NCI-H2227 treated with DMSO at 0.1 percent for 48 hours (cell line): ENCODE measurements at places on chromosomes 6 and 20.

DNA sequence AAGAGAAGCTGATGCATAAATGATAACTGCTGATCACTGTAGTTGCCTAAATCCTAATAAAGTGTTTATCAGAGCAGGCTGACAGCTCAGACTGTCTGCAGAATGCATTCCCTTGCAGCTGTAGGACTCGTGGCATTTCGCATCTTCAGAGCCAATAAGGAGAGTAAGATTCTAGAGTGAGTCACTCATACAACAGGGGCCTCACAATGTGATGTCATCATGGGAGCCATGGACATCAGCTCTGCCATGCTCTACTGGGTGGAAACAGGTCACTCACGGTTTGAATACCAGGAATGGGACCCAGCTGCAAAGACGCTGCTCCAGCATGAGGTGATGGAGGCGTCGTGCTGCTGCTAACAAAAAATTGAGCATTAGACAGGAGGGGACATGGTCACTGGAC, 7.4 kb downstream of the FAM209B start:
- DNase-seq: no peak

DNA sequence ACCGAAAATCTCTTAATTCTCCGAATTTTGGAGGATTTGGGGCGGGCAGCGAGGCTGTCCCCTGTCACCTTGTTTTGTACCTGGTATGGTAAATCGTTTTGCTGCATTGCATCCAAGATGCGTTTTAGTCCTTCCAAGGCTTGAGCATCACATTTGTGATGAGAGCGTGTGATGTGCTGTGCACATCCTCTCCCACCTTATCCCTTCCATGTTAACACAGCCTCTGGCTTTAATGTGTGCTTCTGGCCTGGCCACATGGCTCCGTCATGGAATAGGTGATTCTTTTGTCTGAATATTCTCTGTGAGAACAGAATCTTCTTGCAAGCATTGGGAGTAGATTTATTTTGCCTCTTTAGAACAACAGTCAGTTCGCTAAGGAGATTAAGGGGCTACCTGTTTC, 763 bp downstream of the TMEM14A start:
- DNase-seq: no peak

- no peak for DNase-seq
These were observed 124.2 kb downstream of the CEBPB start for GRCh38 chr20:50314678-50315335.

DNA sequence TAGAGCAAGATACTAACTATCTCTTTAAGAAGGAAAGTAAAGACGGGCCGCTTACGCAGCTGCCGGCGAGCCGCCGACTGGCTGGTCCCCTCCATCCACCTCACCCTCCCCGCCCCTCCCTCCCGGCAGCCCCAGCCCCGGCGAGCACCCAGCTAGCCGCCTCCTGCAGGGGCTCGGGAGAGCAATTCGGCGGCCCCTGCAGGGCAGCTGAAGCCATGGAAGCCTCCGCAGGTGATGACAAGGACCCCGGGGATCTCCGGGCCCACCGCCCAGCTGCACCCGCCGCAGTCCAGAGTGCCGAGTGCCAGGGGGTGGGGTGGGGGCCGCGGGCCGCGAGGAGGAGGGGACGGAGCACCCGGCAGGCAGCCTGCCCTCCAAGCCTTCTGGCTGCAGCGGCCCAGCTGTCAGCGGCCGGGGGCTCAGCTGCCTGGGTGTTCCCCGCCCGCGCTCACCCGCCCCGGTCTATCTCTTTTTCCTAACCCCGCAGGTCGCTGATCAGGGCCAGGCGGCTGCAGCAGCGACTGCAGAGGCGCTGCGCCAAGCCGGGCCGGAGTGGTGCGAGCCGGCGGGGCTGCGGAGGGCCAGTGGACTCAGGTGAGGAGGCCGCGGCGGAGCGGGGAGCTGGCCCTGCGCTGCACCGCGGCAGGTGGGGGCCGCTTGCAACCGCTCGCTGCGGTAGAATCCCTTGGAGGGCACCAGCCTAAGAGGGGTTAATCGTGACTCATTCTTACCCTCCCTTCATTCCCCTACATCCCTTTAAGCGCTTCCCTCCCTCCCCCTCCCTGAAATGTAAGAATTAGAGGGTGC, at the start of gene SNPH:
TSS of gene SNPH (plus strand) at position 128 of the 807 bp plus-strand sequence. CDS start 29,946 bp downstream, outside the sequence.
- DNase-seq: peak; percentile 63

GRCh38 chr6:143877584-143878271, 13.5 kb downstream of the ZC2HC1B start:
- no peak for DNase-seq

DNA sequence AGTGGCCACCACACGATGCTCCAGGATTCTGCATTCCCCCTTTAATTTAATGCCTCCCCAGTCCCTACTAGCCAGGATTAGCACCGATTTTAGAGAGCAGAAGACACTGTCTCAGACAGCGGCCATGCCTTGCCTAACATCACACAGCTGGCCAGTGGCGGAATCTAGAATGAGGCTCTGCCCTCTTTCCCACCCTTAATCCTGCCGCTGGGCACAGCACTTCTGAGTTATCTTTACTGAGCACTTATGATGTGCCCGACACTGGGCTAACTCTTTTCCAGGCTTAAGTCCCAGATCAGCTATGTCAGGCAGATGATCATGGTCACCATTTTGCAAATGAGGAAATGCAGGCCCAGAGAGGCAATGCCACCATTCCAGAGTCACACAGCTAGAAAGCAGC, 5.6 kb upstream of the BPIFA2 start:
- no peak for DNase-seq

DNA sequence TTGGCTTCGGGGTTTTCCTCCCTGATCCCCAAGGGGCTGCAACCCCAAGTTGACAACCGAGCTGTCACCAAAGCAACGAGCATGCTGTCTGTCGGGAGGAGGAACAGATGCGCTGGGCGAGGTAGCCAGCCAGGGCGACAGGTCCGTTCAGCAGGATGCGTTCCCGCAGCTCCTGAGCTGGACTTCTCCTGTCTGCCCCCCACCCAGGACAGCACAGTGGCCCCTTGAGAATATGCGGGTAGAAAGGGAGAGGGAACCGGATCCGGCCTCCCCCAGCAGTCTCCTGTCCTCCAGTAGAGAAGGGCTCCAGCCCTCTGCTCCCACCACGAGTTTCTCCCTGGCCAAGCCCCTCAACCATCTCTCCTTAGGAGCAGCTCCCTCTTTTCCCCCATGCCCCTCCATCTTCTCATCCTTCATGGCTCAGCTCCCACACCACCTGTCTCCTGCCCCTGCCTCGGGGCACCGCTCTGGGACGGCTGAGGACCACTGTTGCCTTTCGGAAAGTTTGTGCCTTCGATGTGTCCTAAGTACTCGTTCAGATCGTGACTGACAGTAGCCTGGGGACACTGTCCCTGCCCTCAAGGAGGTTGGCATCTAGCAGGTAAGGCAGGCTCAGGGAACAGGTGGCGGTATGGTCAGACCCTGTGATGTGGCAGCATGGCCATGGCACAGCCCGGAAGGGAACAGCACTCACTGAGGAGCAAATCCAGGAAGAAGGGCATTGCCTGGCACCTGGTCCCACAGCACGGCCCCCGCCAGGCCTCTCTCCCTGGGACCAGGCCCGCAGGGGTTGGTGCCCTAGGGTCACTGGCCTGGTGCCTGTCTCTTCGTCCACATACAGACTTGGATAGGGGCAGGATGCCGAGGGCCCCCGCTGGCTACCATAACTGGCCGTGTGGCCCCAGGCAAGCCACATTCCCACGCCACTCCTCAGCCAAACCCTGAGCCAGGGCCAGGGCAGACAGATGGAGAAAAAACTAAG, 96.3 kb downstream of the ASXL1 start:
- DNase-seq: no peak

GRCh38 chr6:133965817-133966360, 12.9 kb downstream of the TBPL1 start:
- DNase-seq: no peak

DNA sequence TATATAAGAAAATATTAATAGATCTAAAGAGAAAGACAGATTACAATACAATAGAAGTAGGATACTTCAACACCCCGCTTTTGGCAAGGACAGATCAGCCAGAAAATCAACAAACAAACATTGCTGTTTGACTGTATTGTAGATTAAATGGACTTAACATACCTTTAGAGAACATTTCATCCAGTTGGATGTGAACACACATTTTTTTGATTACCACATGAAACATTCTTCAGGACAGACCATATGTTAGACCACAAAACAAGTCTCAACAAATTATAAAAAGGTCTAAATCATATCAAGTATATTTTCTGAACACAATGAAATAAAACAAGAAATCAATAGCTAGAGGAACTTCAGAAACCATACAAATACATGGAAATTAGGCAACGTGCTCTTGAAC, 148.2 kb downstream of the TRMT11 start:
- DNase-seq: no peak

DNA sequence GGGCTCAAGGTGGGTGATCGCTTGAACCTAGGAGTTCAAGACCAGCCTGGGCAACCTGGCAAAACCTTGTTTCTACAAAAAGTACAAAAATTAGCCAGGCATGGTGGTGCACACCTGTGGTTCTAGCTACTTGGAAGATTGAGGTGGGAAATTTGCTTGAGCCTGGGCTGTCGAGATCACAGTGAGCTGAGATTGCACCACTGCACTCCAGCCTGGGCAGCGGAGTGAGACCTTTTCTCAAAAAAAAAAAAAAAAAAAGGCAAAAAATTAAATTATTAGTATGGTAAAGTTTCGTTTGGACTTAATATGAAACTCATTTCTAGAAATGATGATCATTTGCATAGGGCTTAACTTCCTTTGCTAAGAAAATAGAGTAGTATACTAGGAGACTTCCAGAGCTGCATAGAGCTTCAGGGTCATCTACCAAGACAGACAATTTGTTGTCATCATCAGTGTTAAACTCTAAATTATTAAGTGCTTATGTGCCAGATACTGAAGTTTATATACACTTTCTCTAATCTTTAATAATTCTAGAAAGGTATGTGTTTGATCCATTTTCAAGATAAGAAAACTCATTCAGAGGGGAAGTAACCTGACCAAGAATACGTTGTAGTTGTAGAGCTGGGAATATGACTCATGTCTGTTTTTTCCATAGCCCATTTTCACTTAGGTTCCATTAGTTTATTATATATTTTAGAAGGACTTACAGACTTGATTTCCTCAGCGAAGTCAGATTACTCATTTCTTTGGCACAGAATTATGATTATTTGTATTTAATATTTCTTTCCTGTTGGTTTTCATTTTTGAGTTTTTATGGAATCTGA, 84.5 kb downstream of the SLC16A10 start:
- DNase-seq: no peak

DNA sequence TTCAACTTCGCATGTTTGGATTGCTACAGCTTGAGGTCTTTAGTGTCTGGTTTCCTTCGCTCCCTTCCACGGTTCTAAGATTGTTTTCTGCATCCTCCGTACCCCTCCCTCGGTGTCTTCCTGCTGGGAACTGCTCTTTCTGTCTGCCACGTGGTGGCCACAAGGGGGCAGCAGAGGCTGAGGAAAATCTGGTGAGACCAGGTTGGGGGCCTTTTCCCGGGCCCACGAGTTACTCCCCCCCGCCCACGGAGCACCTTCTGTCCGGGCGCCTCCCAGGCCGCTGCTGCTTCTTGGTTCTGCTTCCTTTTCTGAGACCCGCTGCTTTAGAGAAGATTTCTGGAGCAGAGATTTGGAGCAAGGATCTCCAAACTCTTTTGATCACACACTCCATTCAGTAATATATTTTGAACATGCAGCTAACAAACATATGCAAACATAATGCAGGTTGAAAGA, 21.1 kb upstream of the NOTCH4 start:
- DNase-seq: peak; percentile 71

DNA sequence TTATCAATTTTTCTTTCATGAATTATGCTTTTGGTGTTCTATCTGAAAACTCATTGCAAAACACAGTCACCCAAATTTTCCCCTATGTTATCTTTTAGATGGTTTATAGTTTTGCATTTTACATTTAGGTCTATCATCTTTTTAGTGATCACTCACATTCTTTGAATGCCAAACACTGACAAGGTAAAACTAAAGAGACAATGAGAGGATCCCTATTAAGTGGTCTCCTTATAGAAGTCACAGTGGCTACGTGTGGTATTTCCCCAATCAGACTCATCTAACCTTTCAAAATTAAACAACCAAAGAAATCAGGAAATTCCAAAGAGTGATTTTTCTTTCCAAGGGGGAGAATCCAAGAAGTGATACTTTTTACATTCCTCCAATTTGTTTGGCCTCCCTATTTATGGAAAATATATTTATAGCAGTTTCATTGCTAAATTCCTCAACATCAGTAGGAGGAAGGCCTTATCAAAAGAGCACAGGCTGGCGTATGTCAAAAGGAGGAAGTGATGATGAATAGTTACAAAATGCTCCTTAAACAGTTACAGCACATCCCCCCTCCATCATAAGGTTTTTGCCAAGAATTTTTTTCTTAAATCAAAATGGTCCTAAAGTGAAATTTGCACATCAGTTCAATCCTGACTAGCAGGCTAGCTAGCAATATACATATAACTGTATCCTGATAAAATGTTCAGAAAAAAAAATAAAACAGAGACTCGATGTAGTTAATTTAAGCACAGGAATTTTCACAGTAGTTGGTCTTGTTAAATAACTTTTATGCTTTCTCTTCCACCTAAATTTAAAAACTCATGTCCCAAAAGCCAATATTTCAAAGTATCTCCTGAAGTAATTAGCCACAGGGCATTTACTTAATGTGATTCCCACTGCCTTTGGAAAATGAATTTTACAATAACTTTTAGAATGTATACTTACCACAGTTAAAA, 76.2 kb upstream of the IPCEF1 start:
- DNase-seq: no peak

- DNase-seq: no peak
These were observed 18.6 kb downstream of the SNX14 start for GRCh38 chr6:85574932-85575598.

GRCh38 chr6:157725836-157726235, 97.2 kb upstream of the SNX9 start:
- no peak for DNase-seq

DNA sequence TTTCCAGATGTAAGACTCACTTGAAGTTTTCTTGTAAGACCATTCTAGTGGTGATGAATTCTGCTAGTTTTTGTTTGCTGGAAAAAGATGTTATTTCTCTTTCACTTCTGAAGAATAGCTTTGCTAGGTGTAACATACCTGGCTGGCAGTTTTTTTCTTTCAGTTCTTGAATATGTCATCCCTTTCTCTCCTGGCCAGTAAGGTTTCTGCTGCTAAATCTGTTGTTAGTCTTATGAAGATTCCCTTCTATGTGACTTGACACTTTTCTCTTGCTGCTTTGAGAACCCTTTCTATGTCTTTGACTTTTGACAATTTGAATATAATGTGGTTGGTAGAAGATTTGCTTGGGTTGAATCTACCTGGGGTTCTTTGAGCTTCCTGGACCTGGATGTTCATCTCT, 314.7 kb upstream of the NOX3 start:
- DNase-seq: no peak

DNA sequence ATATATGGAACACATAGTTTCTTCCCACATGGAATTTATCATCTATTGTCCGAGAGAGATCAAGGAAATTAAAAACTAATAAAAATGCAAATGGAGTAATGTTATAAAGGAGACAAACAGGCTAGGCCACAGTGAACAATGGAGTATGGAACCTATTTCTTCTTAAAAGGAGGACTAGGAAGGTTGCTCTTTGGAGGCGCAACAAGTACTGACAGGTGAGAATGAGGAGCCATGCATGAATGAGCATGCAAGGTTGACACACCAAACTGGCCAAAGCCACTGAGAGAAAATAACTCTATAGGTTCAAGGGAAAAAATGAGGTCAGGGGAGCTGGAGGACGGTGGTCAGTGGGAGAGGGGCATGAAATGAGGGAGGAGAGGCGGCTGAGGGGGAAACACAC, 40.9 kb downstream of the PSMB1 start:
- no peak for DNase-seq
